ENCODE measurements at places on chromosomes 1 and 21. TPM values are rescaled to one million over a fixed set of nuclear protein-coding genes. Genes with fewer than 3 reads are reported as not detected.

Gene RYR2
- total RNA-seq, result 0.12 TPM

Gene TDRD5
- total RNA-seq, result not detected

Gene PRAMEF6
- not detected for total RNA-seq

GRCh38 chr1:203204756-203205155 lies 18.3 kb upstream of the CHI3L1 start:
- DNase-seq, result no peak

- DNase-seq, result no peak
Observed at GRCh38 chr1:108627951-108628350, 32.9 kb downstream of the HENMT1 start.

- DNase-seq, result no peak
Observed at GRCh38 chr21:46483300-46484295, 24.9 kb downstream of the DIP2A start.

DNA sequence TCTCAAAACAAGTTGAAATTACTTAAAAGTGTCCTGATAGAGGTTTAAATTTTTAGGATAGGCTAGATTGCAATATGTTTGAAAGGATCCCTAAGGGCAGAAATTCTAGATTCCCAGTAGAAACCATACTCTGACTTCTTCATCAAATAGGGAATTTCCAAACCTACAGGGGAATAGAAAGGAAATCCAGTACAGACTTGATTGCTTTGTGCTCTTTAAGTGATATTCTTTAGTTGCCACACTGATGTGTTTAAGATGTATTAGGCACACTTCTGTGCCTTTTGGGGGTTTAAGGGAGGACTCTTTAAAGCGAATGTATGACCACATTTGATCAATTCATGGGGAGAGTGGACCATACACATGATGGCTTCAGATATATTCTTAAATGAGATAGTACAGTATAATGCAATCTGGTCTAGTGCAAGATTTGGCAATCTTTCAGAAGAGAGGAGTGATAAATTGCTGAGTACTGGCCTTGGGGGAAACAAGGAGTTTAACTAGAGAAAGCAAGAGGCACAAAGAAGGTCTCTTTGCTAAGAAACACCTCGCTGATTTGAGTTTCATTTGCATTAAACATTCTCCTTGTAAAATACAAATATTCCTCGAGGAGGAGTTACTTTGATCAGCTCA lies 268.8 kb upstream of the NR5A2 start:
- no peak for DNase-seq

DNA sequence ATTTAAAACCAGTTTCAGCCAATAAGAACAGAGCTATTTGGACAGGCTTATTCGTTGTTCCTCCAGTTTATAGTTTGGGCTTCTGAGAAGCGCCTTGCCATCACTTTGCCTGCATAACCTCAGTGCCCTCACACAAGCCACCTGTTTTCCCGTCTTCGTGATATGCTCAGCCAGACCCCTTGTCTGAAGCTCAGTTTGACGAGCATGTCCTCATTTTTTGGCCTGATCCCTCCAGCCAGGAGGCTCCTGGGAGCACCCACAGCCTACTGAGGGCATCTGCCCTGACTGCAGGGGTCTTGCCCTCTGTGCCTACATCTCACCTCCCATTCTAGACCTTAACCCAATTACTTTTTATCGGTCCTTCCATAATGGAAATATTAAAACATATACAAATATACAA lies 95.3 kb downstream of the ADARB1 start:
- DNase-seq, result no peak

GRCh38 chr21:41559658-41560631 lies 52.0 kb upstream of the TMPRSS2 start:
- no peak for DNase-seq

DNA sequence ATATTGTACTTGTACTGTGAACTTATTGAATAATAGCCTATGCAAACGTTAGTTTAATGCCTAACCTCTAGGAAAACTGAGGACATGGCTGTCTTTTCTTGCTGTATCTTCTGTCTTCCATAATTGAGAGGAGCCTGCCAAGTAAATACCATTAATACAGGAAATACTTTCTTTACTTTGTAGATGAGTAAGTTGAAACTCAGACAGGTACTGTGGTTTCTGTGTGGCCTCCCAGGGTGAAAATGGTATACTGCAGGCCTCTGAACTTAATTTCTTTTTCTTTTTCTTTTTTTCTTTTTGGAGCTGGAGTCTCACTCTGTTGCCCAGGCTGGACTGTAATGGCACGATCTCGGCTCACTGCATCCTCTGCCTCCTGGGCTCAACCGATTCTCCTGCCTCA lies 208.8 kb upstream of the ADGRL4 start:
- DNase-seq, result no peak

DNA sequence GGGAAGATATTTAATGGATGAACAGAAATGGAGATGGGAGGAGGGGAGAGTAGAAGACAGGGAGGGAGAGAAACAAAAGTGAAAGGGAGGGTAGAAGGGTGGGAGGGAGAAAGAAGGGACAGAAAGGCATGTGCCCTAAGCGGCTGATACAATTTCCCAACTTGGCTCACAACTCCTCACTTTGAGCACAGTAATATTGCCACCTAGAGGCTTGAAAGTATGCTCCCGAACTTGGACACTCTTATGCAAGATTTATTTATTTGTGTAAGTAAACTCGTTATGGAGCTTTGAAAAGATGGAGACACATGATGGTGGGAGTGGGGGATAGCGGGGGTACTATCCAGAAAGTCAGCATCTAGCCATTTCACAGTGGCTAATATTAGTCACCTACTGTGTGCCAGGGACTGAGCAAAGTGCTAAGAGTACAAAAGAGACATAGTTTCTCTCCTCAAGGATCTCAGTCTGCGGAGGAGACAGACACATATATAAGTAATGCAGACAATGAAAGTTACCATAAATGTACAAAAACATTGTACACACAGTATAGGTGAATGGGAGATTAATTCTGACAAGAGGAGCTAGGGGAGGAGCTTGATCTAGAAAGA lies 189.7 kb downstream of the SEC16B start:
- DNase-seq, result no peak

DNA sequence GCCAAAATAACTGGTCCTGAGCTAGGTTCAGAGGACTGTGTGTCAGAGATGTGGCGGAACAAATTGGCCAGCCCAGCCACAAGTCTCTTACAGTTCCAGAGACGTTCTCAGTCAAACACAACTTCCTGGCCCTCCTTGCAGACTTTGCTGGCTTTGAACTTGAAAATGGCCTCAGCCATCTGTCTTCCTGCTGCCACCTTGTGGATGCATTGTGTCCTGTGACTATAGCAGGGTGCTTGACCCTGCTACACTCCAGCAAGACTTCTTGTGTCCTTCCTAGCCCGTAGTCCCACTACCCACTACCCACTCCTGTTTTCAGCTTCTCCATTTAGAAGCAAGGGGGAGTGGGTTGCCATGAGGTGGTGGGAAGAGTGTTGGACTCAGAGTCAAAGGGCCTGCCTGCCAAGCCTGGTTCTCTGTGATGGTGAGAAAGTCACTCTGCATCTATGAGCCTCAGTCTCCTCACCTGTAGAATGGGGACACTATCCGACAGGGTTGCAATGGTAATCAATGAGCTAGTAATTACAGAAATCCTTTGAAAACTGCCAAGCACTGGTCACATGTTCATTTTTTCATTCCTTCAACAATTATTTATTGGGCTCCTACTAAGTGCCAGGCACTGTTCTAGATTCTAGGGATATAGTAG lies 109.9 kb downstream of the IGSF21 start:
- DNase-seq, result no peak

- DNase-seq, result no peak
Observed at GRCh38 chr1:5982868-5983267, 9.4 kb downstream of the NPHP4 start.

- DNase-seq, result no peak
Observed at GRCh38 chr1:201096041-201096461, 16.2 kb downstream of the CACNA1S start.

DNA sequence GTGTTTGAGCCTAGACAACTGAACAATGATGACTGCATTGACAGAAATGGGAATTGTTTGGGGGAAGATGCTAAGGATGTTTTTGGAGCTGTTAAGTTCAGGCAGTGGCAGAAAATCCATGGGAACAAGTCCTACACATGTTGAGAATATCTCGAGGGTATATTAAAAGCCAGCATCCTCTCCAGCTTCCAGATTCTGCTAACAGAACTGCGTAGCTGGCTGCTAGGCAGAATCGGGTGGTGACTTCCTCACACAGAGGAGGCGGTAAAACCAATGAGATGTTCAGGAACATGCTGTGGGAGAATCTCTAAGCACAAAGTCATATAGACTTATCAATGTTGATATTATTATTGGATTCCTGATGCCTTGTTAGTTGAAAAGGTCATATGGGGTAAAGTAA lies 14.8 kb downstream of the FAM163A start:
- DNase-seq, result no peak

DNA sequence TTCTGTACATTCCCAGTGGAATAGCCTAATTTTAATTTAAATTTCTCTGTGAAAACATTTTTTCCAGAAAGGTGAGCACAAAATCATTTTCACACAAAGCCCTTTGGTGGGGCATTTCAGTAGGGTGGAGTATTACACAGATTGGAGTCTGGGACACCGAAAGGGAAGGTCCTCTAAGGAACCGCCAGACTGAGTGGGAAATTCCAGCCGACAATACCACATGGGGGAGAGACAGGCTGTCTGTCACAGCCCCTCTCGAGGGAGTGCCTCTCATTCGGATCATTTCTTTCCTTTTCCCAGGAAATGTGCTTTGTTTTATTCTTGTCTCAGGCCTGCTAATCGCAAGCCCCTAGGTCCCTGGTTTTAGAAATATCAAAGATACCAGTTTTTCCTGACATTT lies 150.6 kb upstream of the HOOK1 start:
- DNase-seq, result no peak

GRCh38 chr1:6027591-6027990 lies 18.1 kb upstream of the KCNAB2 start:
- no peak for DNase-seq

- DNase-seq, result no peak
Observed at GRCh38 chr1:15475752-15476314, at the start of gene CELA2B. Gene CELA2B (plus strand): TSS chr1:15476104. CDS start chr1:15476126, 22 bp downstream.

DNA sequence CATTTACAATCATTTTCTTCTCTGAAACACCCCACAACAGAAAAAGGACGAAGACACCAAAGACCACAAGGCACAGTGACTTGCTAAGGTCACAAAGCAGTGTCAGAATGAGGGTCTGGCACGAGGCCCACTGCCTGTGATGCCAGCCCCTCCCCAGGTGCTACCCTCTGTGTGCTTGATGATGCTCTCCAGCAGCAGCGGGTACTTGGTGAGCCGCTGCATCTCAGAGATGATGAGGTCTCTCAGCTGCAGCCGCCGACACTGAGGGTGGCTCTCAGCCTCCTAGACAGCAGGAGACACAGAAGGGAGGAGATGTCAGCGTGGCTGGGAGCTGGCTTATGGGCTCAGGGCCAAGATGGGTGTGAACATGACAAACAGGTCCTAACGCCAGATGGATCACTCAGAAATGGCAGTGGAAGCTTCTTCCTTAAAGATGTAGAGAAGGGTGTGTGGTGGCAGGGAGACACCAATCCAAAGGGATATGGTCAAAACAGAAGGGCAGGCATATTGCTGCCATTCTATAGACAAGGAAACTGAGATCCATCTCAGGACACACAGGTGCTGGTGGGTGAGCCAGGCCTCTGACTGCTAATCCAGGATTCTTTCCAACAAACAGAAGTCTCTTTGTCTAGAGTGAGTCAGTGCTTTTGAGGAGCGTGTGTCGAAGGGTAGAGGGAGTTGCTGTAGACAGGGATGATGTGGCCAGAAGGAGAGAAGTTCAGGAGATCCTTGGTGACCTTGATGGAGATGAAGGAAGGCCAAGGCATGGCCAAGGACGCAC lies 25.6 kb downstream of the LRRC71 start:
- no peak for DNase-seq

GRCh38 chr1:208500375-208500774 lies 256.2 kb upstream of the PLXNA2 start:
- no peak for DNase-seq

DNA sequence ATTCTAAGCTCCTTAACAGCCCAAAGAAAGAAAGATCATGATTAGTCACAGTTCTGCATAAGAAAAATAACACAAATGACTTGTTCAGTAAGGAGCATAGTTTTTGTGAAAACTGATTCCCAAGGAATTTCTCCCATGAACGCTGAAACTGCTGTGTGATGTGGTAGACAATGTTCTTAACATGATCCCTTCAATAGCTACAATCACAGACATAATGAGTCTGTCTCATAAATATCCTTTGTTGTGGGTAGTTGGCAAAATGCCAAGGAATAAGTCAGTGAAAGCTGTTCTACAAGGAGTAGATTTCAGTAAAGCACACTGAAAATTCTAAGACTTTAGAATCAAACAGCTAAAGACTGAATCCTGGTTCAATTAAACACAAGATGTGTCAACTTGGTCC lies 404.8 kb downstream of the HLX start:
- no peak for DNase-seq

- peak; percentile 94 for DNase-seq
Observed at GRCh38 chr1:157090196-157090647, 9.4 kb downstream of the ETV3L start.

- DNase-seq, result no peak
Observed at GRCh38 chr21:42063571-42064521, 7.3 kb upstream of the UMODL1 start.

- DNase-seq, result peak; percentile 58
Observed at GRCh38 chr1:104932949-104933679, 1183.4 kb downstream of the AMY1C start.

DNA sequence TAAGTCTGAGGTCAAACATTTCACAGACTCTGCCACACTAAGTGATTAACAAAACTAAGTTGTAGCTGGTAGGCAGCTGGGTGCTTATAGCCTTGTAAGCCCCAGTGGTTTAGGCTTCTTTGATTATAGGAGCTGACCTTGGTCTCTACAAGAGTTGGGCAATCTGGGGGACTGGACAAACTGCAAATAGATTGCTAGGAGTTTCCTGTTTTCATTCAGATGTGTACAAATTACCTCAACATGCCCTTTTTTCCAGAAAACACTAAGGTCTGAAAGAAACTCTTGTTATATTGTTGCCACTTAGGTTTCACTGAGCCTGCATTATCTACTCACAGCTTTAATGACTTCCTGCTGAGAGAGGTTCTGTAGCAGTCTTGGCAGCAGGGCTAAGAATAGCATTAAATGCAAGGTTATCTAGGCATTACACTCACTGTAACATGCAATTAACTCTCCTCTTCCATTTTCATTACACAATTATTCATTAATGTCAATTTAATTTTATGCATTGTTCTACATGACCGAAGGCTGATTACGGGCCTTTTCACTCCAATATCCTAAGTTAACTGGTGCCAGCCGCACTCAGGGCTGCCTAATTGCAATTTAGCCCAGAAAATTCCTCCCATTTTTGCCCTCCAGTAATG lies 314.0 kb downstream of the LMO4 start:
- no peak for DNase-seq

DNA sequence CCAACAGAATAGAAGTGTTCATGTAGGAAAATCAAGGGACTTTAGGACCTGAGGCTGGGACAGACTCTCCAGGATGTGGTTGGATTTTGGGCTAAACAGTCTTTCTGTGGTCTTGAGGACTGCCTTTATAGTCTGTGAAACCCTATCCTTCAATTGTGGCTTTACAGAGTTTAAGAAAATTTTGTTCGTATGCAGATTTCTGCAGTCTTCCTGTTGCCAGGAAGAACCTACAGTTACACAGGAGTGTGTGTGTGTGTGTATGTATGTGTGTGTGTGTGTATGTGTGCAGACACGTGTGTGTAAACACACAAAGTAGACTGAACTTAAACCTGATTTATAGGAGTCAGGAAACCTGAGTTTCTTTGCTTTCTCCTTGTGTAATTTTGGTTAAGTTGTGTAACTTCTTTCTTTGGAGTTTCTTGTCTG lies 22.8 kb downstream of the NEK7 start:
- no peak for DNase-seq
